K562 (cell line): ENCODE measurements at places on chromosomes 2 and 18. TPM values are rescaled to one million over a fixed set of nuclear protein-coding genes. Genes with fewer than 3 reads are reported as not detected.

GRCh38 chr18:6629635-6630140 is 99.8 kb upstream of the ARHGAP28 start:
- no peak for DNase-seq

DNA sequence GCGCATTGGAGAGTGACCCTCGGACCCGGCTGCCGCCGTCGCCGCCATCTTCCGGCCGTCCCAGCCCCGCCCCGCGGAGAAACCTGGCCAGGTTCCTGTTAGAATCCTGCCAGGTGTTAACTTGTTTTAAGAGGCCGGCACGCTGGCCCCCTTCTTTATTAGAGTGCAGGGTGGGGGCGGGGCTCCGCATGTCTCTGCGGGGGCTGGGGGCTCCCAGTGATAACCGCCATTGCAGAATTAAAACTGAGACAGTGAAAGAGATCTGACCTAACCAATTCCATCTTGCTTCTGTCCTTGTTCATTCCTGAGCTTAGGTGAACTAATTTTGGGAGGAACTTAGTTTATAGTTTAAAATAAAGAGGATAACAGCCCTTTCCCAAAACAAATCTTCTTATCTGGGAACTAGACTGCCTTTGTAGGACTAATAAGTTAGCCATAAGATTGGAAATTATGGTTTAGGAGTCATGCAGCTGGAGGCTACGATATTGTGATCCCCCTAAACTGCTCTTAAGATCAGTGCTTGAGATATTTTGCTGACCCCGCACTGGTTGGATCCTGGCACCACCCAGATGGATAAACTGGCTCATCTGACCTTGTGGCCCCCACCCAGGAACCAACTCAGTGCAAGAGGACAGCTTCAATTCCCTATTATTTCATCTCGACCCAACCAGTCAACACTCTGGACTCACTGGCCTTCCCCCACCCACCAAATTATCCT is 543 bp upstream of the STARD7 start:
- no peak for DNase-seq

COL6A3 gene
- 4.1 and 4.3 TPM in 2 replicates for total RNA-seq

DNA sequence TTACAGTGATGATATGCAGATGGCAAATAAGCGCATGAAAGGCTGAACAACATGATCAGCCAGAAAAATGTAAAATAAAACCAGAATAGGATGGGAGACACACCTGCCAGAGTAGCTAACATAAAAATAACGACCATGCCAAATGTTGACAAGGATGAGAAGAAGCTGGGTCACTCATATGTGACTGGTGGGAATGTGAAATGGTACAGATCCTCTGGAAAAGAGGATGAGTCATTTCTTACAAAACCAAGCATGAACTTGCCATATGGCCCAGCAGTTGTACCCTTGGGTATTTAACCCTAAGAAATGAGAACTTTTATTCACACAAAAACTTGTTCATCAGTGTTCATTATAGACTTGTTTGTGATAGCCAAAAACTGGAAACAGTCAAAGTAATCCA is 143.8 kb downstream of the SH3BP4 start:
- DNase-seq, result no peak
